Foreskin melanocyte (primary cell): ENCODE measurements at places on chromosomes 13 and 19.

DNA sequence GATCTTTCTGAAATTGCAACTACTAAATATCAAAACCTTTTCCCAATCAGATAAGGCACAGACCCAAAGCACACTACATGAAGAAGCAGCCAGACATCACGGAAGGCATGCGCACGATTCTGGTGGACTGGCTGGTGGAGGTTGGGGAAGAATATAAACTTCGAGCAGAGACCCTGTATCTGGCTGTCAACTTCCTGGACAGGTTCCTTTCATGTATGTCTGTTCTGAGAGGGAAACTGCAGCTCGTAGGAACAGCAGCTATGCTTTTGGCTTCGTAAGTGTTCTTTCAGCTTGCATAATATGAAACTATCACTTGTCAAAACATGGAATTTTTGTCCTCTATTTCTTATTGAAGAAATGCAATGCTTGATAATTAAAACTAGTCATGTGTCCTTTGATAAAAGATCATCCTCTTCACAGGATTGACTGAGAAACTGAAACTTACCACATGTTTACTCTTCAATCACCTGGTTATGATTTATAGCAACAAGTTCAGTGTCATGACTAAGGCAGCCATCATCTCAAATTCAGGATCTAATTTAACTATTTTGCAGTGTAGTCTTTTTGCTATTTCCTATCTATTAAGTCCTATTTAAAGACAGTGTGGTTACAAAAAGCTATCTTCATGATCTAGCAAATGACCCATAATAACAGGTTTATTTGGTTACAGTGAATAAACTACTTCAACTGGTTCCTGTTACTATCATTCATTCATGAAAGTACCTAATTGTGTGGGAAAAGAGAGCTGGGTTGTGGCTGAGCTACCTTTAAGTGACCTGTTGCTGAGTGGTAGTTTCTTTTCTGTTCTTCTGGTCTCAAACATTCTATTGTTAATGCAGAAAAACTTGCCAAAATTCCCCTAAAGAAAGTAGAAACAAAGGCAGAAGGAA lies 6.5 kb downstream of the CCNA1 start:
- DNase-seq = no peak

DNA sequence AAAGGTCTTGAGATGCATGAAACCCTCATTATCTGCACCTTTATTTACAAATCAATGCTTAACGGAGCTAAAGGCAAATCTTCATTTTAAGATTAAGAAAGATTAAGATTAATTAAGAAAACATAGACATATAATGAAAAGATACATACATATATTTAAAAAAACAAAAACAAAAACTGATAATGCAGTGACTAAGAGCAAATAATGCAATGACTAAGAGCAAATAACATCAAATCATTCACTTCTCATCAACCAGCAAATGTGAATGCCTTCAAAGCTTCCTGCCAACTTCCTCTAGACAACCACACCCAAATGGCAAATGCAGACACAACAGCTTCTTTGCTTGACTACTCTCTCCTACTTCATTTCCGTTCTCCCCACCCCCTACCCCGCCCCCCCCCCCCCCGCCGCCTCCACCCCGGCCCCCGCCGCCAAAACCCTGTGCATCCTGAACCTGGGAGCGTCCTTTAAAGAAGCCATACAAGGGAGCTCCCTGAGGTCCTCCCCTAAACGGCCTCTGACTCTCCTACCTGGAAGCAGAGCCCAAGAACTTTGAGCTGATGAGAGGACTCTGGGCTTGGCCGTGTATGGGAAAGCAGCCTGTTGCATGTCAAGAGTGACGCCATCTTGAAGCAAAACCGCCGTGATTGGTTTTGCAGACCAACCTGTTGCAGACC lies 24.5 kb downstream of the TEX101 start:
- no peak for DNase-seq

GRCh38 chr19:14441041-14441938 lies 8.2 kb downstream of the PKN1 start:
- no peak for DNase-seq

- no peak for DNase-seq
Measured at GRCh38 chr19:14659874-14660489, 14.7 kb downstream of the ADGRE3 start.

DNA sequence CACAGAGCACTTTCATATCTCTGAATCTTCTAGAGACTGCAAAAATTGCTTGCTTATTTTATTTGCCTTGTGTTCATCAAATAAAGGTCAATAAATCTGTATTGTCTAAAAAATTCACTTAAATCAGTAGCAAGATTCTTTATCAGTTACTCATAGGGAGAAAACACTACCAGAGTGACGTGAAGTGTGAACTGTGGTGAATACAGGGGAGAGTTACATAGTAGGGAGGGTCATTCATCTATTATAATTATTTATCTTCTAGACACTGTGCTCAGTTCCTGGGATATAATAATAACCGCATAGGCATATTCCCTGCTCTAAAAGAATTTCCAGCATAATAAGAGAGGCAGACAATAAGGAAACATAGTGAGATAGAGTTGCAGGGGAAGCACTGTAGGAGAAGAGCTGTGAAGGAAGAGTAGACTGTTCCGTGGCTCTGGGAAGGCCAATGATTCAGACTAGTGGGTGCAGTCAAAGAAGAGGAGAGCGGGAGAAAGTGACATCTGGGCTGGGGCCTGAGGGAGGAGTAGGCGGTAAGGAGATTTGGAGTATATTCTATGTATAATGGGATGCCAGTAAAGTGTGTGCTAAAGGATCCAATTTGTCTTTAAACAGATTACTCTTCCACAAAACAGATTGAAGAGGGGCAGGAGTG lies 84.0 kb upstream of the TDRD3 start:
- no peak for DNase-seq

DNA sequence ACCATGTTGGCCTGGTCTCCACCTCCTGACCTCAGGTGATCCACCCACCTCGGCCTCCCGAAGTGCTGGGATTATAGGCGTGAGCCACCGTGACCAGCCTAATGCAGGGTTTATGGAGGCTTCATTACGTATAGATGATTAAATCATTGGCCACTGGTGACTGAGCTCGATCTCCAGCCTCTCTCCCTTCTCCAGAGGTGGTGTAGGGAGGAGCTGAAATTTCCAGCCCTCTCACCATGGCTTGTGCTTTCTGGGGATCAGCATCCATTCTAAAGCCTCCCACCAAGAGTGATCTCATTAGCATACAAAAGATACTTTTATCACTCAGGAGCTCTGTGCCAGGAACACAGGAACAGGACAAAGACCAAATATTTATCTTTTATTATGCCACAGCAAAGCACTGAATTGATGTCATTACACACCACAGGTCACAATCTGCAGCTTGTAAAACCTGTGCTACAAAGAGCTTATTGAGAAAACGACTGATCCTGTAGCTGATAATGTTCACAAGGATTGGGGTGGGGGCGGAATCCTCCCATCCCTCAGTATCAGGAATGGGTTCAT lies 32.4 kb downstream of the RHPN2 start:
- DNase-seq = no peak

- DNase-seq = no peak
Measured at GRCh38 chr13:79861731-79862130, 380.8 kb downstream of the NDFIP2 start.

DNA sequence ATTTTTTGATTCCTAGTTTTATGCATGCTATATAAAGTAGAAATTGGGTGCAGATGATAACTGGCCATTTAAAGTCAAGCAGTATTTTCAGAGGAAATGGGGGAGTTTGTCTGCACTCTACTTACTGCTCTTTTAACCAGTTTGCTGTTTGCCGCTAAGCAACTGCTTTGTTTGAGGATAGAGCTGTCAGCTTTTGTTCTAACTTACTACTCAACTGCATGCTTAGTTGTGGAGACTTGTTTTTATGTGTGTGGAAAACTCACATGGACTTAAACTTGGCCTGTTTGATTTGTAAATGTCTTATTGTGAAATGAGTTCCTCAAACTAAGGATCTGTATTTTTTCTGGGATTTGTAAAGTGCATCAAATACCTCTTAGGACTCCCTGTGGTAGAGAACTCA lies 591.1 kb downstream of the PCDH9 start:
- DNase-seq = no peak

DNA sequence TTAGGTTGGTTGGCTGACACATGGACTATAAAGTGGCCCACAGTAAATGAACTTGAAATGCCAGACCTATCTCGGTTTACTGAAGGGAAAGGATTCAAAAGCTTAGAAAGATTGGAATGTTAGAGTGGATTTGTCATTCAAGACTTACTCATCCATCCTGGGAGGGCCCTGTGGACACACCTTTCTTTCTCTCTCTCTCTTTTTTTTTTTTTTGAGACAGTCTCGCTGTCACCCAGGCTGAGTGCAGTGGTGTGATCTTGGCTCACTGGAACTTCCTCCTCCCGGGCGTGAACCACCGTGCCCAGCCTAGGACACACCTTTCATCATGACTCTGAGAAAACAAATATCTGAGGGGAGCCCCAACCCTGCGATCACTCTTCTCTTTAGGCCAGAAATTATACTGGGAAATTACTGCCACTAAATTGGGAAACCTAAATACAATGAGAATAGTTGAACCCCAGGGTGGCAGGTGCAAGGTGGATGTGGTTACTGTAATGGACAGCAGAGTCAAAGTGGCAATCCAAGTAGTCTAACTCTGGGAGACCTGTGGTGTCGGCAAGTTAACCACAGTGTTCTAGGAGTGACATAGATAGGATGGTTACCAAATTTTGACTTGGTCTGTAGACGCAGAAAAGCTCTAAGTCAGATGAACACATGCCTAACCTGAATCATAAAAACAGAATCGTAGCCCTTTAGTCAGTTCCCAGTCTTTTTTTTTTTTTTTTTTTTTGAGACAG lies 47.1 kb upstream of the ZMYM5 start:
- no peak for DNase-seq
